Suppressor macrophage treated with lipopolysaccharide for 4 hours (primary cell): ENCODE measurements at places on chromosomes 2 and 18.

DNA sequence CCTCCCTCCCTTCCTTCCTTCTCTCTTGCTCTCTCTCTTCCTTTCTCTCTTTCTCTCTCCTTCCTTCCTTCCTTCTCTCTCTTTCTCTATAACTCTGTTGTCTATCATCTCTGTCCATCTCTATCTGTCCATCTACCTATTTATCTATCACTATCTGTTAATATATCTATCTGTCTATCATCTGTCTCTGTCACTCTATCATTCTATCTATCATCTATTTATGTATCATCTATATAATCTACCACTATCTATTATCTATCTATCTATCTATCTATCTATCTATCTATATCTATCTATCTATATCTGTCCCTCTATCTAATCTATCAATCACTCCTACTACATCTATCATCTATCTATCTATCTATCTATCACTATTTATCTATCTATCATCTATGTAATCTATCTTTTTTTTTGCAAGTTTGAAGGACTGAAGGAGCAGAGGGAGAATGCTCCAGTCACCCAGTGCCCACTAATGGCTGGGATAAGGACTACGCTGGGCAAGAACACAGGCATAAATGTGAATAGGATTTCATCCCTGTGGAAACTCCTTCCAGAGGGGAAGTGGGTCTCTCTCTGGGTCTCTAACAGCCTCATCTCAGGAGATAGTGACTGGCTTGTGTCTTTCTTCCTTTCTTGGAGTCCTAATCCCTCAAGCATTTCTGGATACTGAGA lies 427.0 kb downstream of the LPIN1 start:
- DNase-seq = no peak

- no peak for DNase-seq
Measured at GRCh38 chr2:184463102-184463865, 135.0 kb upstream of the ZNF804A start.

DNA sequence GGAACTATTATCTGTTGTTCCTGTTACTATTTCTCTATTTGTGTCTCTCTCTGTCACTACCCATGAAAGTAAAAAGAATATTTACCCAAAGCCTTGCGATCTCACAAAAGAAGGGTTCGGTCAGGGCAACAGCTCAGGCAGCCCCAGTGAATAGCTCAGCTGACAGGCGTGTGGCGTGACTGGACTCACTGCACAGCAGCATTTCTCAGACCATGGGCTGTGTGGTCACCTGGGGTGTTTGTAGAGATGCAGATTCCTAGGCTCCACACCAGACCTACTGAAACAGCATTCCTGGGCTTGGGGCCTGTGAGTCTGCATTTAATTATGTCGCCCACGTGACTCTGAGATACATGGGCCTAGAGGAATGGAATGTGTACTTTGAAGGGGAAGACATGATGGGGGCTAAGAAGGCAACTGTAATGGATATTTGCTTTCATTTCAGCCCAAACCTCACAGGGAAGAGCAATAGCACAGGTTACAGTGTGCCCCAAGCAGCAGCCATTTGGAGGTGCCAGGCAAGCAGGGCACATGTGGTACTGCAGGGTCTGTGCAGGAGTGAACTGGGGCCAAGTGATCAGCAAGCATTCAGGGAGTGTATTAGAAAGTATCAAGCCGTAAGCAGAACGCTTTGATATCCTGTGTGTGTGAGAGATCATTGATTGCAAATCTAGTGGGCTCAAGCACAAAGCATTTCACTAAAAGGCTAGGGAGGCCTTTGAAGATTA lies 90.4 kb upstream of the RBMS1 start:
- DNase-seq = no peak

DNA sequence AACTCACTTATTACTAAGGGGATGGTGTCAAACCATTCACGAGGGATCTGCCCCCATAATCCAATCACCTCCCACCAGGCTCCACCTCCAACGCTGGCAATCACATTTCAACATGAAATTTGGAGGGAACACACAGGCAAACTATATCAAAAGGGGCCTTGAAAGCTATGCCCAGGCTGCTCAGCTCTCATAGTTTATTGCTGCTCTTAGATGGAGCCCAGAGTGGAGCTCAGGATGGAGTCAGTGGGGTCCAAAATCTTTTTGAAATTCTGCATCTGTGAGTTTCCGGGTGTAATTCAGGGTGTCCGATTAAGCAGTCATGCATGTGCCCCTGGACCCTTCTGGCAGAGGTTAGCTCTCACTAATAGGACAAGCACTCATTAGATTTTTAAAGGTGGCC lies 24.3 kb downstream of the RHOB start:
- no peak for DNase-seq

- DNase-seq = no peak
Measured at GRCh38 chr2:74474899-74475298, 2.4 kb upstream of the MRPL53 start.

DNA sequence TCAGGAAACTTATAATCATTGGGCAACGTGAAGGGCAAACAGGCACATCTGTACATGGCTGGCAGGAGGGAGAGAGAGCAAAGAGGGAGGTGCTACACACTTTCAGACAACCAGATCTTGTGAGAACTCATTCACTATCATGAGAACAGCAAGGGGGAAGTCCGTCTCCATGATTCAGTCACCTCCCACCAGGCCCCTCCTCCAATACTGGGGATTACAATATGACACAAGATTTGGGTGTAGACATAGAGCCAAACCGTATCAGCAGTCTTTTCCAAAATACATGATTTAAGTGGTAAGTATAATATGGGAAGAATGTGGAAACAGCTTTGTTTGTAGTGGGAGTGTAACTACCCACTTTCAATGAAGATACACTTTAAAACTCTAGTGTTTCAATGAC lies 65.0 kb downstream of the EPB41L5 start:
- DNase-seq = peak; percentile 38

DNA sequence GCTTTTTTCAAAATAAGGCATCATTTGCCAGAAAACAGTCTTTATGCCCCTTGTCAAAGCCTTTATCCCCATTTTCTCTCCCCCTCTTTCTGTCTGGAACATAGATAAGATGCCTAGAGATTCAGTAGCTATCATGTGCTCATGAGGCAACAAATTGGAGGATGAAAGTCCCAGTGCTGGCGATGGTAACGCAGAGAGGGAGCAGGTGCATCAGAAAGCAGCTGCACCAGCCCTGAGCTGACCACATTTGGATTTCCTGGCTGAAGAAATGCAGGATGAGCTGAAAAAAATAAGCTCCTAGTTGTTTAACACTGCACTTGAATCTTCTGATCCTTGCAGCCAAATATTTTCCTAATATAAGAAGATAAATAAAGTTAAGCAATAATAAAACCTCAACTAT lies 48.0 kb downstream of the LOXHD1 start:
- no peak for DNase-seq

DNA sequence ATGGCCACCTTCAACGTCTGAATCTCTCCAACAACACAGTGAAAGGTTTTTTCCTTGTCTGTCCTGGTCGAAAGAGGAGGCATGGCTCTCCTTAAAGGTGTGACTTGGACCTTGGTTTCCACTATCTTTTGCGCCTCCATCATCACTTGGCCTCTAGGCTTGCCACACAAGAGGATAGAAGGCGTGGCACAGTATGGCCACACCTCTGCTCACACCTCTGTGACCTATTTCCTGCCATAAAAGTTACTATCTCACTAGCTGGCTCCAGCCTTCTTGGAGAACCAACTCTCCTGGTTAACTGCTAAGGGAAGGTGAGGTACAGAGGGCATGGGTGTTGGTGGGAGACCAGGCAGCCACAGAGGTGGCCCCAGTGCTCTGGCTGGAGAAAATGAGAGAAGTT lies 165.9 kb downstream of the UXS1 start:
- DNase-seq = no peak

GRCh38 chr2:231161877-231162329 lies 36.5 kb upstream of the ARMC9 start:
- DNase-seq = peak; percentile 88

DNA sequence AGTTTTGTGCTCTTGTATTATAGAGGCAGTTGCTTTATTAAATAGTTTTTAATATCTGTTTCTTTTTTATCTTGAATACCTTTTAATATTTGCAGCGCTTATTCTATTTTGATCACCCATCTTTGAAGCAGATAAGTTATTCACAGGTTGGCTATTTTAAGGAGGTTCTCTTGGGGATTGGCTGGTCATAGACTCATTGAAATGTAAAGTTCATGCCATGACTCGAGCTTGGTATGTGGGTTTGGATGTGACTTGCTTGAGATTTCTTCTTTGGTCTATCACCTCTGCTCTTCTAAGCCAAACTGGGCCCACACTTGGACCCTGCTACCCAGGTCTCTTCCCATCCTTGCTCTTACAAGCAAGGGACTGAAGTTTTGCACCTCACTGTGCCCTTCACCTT lies 33.6 kb downstream of the FARP2 start:
- no peak for DNase-seq

- DNase-seq = no peak
Measured at GRCh38 chr2:201448701-201449100, 2.6 kb downstream of the TRAK2 start.

- DNase-seq = no peak
Measured at GRCh38 chr18:67710639-67711038, 194.1 kb upstream of the DSEL start.

GRCh38 chr2:144983107-144983506 lies 463.2 kb upstream of the ZEB2 start:
- no peak for DNase-seq

GRCh38 chr18:34921226-34921625 lies 120.0 kb upstream of the MAPRE2 start:
- no peak for DNase-seq

DNA sequence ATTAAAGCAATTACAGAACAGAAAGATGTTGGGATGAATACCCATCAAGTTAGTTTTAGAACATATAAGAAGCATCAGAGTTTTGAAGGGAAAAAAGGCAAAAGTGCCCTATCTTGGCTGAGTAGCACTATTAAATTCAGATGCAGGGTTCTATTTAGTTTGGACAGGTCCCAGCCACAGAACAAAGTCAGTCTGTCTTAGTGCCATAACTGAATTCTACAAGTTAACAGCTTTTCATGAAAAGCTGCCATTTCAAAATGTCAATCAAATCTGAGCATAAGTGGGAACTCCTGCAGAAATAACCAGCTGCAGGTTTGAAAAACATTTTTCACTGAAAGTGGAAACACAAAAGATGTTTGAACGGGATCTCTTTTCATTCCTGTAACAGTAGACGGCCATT lies 160.4 kb downstream of the SRBD1 start:
- DNase-seq = no peak

- DNase-seq = no peak
Measured at GRCh38 chr2:116917196-116917595, 897.3 kb upstream of the DDX18 start.

- no peak for DNase-seq
Measured at GRCh38 chr2:150030436-150031190, 443.0 kb upstream of the MMADHC start.

- no peak for DNase-seq
Measured at GRCh38 chr2:215369181-215369760, 57.4 kb downstream of the ATIC start.

- no peak for DNase-seq
Measured at GRCh38 chr2:121888189-121888557, 132.7 kb downstream of the TSN start.

- no peak for DNase-seq
Measured at GRCh38 chr2:161104054-161104553, 56.1 kb upstream of the TANK start.

DNA sequence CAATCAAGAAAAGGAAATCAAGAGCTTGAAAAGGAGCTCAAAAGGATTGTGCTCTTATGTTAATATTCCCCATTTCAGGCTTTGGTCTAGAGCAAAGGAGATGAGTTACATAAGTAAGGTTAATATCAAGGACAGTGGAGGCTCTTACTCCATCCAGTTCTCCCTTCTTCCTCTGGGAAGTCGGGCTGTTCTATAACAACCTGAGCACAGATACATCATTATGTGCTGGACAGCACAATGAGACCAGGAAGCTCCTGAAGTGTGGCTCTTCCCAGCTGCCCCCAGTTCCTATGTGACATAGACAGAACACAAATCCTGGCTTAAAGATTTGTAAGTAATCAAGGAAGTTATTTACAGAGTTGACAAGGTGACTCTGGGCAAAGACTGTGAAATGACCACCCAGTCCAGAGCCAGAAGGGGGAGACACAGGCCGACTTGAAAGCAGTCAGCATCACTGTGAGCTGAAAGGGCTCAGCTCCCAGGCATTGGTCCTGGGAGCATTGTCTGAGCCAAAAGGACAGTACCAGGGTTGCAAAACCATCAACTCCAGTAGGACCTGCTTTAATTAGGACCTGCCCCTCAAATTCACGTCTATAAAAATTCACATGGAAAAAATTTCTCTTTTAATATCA lies 917.6 kb upstream of the ACVR2A start:
- DNase-seq = no peak

DNA sequence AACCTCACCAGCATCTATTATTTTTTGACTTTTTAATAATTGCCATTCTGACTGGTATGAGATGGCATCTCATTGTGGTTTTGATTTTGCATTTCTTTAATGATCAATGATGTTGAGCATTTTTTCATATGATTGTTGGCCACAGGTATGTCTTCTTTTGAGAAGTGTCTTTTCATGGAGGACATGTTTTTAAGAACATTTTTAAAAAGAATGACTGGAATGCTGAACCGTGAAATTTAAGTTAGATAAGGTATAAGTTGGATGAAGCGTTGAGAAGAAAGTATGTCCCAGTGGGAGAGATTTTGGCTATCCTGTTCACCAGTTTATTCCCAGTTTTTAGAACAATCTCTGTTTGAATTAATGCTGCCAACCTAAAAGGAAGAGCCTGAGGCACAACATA lies 365.9 kb downstream of the CELF4 start:
- DNase-seq = no peak

DNA sequence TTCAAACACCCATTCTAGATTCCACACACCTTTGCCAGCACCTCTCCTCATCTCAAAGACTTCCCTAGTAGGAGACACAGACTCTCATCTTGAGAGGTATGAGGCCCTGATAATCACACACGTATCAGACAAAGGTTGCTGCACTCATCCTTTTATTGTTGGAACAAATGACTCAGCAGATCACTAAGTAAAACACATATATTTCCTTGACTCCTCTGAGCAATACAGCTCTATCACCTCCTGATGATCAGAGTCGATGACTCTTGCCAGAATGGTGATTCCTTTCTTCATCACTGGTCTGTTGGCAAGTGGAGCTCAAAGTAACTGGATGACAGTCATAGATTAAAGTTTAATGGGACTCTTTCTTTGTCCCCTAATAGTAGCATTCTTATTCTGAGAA lies 1049.2 kb upstream of the ZEB2 start:
- DNase-seq = no peak

GRCh38 chr18:23908827-23909226 lies 105.7 kb upstream of the TTC39C start:
- DNase-seq = peak; percentile 17

DNA sequence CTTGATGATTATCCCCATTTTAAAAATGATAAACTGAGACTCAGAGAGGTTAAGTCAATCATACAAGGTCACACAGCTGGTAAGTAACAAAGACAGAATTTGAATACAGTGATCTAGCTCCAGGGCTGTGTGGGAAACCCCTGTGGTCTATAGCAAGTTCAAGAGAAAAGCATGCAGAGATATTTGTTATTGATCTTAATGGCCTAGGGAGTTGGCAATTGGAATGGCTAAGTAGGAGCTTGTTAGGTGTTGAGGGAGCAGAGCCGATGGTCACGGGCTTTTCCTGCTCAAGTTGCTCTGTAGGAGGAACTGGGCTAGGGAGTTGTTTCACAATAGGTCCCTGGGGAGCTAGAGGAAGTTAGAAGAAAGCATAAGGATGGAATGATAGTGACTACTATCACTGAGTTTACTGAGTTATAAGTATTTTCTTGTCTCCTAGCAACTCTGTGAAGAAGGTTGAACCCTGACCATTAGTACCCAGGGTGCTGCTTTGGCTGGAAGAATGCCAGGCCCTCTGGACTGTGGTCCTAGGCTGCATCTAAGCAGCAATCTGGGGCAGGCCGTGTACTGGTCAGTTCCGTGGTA lies 30.0 kb downstream of the RNF125 start:
- peak; percentile 78 for DNase-seq

GRCh38 chr2:170409164-170409535 lies 231.2 kb downstream of the MYO3B start:
- DNase-seq = peak; percentile 86
